Activated CD4-positive, alpha-beta T cell treated with anti-CD3 and anti-CD28 coated beads for 36 hours (primary cell): ENCODE measurements at places on chromosomes 4 and X.

GRCh38 chr4:88865046-88865445 lies 167.4 kb upstream of the NAP1L5 start:
- no peaks in the 10 kb centered on the region for H3K36me3 ChIP-seq
- H3K27ac ChIP-seq: no peak overlapping the region
- no peaks in the 10 kb centered on the region for H3K27me3 ChIP-seq
- H3K4me3 ChIP-seq: no peak overlapping the region
- H3K4me1 ChIP-seq: no peaks in the 10 kb centered on the region

DNA sequence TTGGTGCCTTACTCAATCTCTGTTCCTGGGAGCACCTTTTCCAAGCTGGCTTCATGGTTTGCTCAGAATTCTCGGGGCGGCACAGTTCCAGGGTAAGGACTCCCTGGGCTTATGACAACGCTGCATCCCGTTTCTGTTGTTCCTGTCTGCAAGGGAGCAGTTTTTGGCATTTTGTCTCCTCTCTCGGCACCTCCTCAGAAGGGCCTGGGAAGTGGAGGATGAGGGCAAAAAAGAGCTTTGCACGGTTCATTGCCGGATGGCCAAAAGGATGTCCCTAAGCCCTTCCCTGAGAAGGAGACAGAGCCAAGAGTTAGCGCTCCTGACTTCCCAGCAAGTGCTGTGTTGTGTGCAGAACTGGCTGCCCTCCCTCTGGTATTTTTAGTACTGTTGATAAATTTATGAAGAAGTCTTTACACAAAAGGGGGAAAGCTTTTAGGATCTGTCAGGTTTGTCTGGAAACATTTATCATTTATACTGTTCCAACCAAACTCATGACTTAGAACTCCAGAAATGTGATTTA lies 13.4 kb downstream of the SRD5A3 start:
- DNase-seq: no peak
- H3K4me3 ChIP-seq: no peak overlapping the region
- H3K27me3 ChIP-seq: no peaks in the 10 kb centered on the region

DNA sequence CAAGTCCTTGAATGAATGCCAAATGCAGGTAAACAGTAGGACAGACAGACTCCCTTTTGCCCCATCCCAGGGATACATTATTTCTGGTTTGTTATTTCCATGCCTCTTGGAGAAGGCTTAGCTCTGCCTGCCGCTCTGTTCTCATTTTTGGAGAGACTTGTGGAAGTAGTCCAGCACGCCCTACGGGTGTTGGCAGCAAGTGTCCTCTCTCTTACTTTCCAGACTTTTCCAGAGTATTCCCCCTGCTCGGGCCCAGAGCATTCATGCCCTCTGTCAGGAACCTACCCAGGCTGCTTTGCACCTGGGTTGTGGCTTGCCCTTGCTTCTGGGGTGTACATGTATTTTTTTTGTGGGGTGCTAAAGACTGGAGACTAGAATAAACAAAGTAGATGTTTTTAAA lies 15.3 kb downstream of the SLC34A2 start:
- no peaks in the 10 kb centered on the region for H3K4me1 ChIP-seq
- no peaks in the 10 kb centered on the region for H3K27me3 ChIP-seq
- H3K27ac ChIP-seq: no peak overlapping the region
- H3K36me3 ChIP-seq: no peaks in the 10 kb centered on the region
- H3K4me3 ChIP-seq: no peak overlapping the region
- no peak for DNase-seq

- no peak overlapping the region for H3K4me3 ChIP-seq
- no peak overlapping the region for H3K27ac ChIP-seq
- H3K27me3 ChIP-seq: peaks cover 6% of the 10 kb centered on the region
- H3K36me3 ChIP-seq: no peaks in the 10 kb centered on the region
Measured at GRCh38 chrX:152810403-152810802, 20.2 kb downstream of the CETN2 start.

- H3K36me3 ChIP-seq: no peaks in the 10 kb centered on the region
- H3K27me3 ChIP-seq: no peaks in the 10 kb centered on the region
- no peak for DNase-seq
- H3K4me3 ChIP-seq: no peak overlapping the region
Measured at GRCh38 chrX:66021401-66021764, 18.5 kb downstream of the VSIG4 start.

GRCh38 chr4:118888666-118889311 lies at the start of gene SYNPO2:
Gene SYNPO2 (plus strand): TSS chr4:118888854. CDS start chr4:118889037, 183 bp downstream.
- no peaks in the 10 kb centered on the region for H3K36me3 ChIP-seq
- H3K4me1 ChIP-seq: peaks cover 12% of the 10 kb centered on the region
- H3K4me3 ChIP-seq: peak within 1 kb of the TSS; percentile 70

- no peak for DNase-seq
- peak overlapping the region; percentile 95 for H3K27ac ChIP-seq
- H3K27me3 ChIP-seq: no peaks in the 10 kb centered on the region
- H3K4me3 ChIP-seq: peak overlapping the region; percentile 84
- H3K4me1 ChIP-seq: peaks cover 8% of the 10 kb centered on the region
Measured at GRCh38 chr4:74397748-74398426, 32.9 kb downstream of the EREG start.

DNA sequence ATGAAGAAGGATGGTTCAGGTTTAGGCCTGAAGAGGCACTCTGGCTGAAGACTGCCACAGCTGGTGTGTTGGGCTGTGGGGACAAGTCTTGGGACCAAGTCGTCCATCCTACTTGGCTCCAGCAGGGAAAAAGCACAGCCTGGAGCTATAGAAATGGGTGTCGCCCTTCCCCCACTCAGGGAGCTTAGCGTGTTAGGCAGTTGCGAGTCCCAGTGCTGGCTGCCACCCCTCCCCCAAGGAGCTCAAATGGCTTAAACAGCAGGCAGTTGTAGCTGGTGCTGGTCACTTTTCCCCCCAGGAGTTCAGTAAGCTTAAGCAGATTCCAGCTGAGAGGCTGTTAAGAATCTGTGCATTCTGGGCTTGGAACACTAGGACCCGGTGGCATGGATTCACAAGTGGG lies 319.5 kb upstream of the POF1B start:
- H3K4me1 ChIP-seq: no peaks in the 10 kb centered on the region
- no peak overlapping the region for H3K27ac ChIP-seq
- H3K27me3 ChIP-seq: no peaks in the 10 kb centered on the region
- H3K4me3 ChIP-seq: no peak overlapping the region
- DNase-seq: no peak
- H3K36me3 ChIP-seq: no peaks in the 10 kb centered on the region

DNA sequence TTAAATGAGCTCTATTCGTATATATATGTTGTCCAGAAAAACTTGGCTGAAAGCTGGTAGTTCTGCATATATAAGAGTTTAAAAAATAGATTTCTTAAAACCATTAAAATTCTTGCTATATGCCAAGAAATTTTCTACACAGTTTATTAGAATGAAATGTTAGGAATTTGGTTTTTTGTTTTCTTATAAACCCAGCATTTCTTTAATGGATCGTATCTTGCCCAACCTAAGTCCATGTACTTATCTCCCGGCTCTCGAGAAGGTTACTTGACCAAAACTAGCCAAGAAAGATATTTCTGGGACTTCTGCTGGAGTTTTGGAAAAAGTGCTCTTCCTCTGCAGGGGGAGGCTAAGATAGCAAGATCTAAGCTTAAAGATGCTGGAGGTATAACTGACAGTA lies 4.7 kb upstream of the ASB5 start:
- peaks cover 20% of the 10 kb centered on the region for H3K27me3 ChIP-seq
- H3K4me1 ChIP-seq: no peaks in the 10 kb centered on the region
- H3K4me3 ChIP-seq: no peak overlapping the region

GRCh38 chr4:81052119-81053068 lies 21.9 kb downstream of the BMP3 start:
- peaks cover 14% of the 10 kb centered on the region for H3K27me3 ChIP-seq
- H3K4me1 ChIP-seq: no peaks in the 10 kb centered on the region
- peak; percentile 64 for DNase-seq
- no peak overlapping the region for H3K27ac ChIP-seq
- no peak overlapping the region for H3K4me3 ChIP-seq
- H3K36me3 ChIP-seq: no peaks in the 10 kb centered on the region

- H3K27ac ChIP-seq: no peak overlapping the region
- DNase-seq: no peak
- H3K4me1 ChIP-seq: no peaks in the 10 kb centered on the region
- no peaks in the 10 kb centered on the region for H3K27me3 ChIP-seq
Measured at GRCh38 chrX:107374132-107374531, 75.3 kb upstream of the FRMPD3 start.

- H3K4me1 ChIP-seq: no peaks in the 10 kb centered on the region
- H3K27ac ChIP-seq: no peak overlapping the region
- H3K4me3 ChIP-seq: no peak overlapping the region
- no peaks in the 10 kb centered on the region for H3K36me3 ChIP-seq
- no peak for DNase-seq
Measured at GRCh38 chrX:44223150-44223549, 120.3 kb downstream of the EFHC2 start.
